Cortex of kidney (tissue), 1 donor: ENCODE measurements at places on chromosomes 12 and 14.

DNA sequence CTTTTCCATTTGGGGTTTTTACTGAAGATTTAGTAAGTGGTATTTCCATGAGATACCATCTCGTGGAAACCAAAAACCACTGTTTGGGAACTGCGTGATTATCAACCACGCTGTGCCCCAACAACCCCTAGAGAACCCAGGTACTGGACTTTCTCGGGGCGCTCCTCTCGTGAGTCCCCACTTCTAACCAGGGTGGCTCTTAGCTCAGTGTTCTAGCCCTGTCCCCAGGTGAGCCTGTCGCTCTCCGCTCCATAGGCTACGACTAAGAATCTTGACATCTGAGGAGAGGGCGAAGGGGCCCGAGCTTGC, 686 bp downstream of the MCRS1 start:
- DNase-seq = no peak

GRCh38 chr12:54631988-54632728, 2.5 kb downstream of the LACRT start:
- DNase-seq = no peak

DNA sequence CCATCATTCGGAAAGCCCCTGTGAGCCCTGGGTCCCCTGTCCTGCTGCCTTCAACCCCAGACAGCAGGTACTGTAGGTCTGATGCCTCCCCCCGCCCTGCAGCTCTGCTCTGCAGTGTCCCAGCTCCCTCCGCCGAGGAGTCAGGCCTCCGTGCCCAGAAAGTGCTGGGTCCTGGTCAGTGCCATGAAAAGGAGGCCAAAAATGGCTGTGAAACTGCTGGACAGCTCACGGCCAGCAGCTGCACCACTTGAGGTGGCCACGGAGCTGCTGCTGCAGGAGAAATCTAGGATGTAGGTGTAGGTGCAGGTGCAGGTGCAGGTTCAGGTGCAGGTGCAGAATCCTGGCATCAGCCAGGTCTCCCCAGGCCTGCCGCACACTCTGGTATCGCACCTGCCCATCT, 196.1 kb downstream of the SLC15A4 start:
- DNase-seq = no peak

GRCh38 chr12:94663071-94663470, 12.7 kb upstream of the TMCC3 start:
- DNase-seq = no peak

GRCh38 chr14:49960453-49960852, 67.6 kb downstream of the ARF6 start:
- DNase-seq = no peak

DNA sequence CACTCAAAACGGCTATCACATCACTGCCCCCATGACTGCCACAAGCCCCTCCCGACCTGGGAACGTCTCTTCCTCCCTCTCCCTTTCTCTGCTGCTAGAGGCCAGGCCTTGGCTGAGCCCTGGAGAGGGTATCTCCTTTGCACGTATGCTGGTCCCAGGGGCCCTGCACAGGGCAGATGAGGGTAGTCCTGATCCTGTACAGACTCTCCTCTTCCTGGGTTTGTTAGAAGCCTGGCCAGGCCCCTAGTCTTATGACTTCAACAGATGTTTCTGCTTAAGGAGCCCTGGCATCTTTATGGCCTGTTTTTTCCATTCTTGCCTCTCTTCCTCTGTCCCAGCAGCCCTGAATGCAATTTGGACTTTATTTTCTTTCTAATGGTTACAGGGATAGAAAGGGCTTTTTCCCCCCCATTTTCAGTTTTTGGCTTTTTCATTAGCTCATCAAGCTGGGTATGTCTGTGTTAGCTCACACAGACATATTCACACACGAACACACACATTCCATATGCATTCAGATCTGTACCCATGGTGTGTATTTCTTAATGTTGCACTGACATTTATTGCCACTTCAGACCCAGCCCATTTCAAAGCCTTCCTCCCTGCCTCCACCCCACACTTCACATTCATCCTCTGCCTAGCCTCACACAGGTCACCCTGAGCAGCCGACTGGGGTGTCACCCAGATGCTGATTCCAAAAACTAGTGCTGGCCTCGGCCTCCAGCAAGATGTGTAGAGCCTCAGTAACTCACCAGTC, 203.2 kb downstream of the ZFP36L1 start:
- DNase-seq = no peak

DNA sequence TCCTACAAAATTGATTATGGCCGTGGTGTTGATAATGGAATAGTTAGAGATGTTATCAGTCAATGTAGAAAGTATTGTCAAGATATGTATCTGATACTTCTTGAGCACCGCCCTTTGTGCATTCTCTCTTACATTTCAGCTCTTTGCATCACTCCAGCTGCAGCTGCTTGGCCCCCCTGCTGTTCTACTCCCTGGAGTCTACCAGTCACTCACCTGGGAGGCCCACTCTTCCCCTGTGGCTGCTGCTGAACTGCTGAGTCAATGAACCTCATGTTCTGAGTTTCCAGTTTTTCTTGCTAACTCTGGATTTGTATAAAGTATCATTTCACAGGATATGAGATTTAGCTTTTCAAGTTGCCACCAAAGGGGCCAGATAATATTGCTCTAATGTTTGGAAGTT, 312.8 kb upstream of the SLC16A7 start:
- no peak for DNase-seq

DNA sequence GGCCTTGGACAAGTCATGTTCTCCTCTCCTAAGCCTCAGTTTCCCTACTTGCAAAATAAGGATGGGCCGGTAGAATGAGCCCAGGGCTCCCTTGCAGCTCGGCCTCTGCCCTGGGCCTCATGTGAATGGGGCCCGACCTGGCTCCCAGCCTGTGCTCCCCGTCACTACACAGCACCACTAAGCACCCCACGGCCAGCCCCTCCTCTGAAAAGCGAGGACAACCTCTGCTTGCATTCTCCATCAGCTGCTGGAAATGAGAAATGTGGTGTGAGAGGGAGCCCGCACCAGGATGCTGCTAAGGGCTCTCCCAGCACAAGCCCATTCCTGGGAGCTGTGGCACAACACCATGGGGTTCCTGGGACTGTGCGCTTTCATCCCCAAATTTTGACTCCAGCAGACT, 10.2 kb downstream of the SLC25A47 start:
- no peak for DNase-seq

DNA sequence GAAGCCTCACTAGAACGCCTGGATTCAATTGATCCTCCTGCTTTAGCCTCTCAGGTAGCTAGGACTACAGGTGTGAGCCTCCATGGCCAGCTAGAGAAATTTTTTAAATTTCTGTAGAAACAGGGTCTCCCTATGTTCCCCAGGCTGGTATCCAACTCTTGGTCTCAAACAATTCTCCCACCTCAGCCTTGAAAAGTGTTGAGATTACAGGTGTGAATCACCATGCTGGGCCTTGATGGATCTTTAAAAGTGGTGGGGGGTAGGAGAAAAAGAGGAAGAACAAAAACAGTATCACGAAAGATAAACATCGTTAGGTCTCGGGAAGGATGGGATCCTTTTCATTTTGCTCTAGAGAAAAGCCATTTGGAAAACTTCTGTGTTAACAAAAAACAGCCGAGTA, 4.5 kb downstream of the GYS2 start:
- no peak for DNase-seq

- DNase-seq = no peak
Observed at GRCh38 chr14:56121816-56122215, 3.6 kb downstream of the PELI2 start.

GRCh38 chr12:4700621-4701026, 19.6 kb upstream of the GALNT8 start:
- DNase-seq = no peak

GRCh38 chr12:110696283-110696682, 7.4 kb upstream of the HVCN1 start:
- no peak for DNase-seq

- DNase-seq = no peak
Observed at GRCh38 chr14:70144046-70144445, 44.7 kb downstream of the SLC8A3 start.

DNA sequence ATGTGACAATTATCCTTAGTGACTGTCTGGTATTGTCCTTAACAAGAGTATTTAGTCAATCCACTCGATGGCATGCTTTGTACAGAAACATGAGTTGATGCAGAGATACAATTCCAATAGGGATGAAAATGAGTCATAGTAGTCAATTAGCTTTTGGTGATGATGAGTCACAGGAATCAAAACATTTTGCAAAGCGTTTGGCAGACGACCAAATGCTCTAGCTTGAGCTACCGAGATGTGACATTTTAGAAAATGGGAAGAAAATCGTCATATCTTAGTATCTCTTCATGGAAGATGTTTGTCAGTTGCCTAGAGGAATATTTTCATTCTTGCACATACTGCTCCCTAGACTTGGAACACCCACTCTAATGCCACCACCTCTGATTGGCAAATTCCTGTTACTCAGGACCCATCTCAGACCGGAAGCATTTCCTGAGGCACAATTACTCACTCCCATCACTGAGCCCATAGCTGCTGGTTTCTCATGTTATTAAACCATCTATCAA, 95.0 kb downstream of the LMNTD1 start:
- DNase-seq = no peak

DNA sequence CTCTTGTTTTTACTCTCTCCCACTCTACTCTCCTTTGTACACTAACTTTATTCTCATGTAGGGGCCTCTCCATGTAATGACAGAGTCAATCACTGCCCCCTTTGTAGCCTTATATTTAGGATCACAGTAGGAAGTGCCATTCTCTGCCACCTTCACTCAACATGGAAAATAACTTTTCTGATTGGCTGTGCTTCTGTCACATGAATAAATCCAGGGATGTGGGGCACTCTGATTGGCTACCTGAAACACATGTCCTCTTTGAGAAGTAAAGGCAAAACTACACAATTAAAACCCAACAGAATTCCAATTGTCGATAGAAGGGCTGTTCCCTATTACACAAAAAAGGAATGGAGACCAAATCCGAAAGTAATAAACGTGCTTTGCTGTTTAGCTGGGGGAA, at the start of gene RNASE9:
TSS of gene RNASE9 (minus strand) at position 87 of the 400 bp plus-strand sequence.
- no peak for DNase-seq

DNA sequence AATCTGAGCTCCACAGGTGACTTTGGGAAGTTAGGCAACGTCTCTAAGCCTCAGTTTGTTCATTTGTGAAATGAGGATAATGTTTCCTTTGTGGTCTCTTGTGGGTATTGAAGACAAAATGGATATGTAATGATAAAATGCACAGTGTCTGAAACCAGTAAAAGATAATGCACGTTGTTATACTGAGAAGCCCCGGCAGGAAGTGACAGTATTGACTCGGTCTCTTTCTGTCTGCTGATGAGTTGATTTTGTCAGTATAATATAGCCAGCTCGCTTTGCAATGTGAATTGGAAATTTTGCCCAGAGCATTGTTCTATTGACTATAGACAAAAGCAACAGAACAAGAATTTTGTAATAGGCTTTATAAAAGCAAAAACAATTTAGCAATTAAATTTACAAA, 49.2 kb upstream of the SLC38A1 start:
- no peak for DNase-seq

- DNase-seq = no peak
Observed at GRCh38 chr12:131454418-131455217, 256.3 kb upstream of the SFSWAP start.

DNA sequence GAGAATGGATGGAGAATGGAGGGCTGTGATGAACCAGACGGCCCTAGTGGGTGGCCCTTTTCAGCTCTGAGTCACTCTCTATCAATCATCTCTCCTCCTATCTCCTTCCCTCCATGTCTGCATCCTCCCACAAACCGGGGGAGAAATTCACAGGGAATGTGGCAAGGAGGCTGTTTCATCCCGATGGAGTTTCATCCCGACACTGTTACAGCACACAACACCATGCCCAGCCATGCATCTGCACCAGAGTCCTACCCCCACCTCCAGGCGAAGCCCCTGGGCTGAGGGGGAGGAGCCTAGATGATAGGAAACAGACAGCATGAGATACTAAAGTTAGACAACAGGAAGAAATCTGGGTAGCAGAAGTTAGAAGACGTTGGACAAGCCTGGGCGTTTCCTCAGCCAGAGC, 20.8 kb downstream of the SLC8B1 start:
- no peak for DNase-seq

DNA sequence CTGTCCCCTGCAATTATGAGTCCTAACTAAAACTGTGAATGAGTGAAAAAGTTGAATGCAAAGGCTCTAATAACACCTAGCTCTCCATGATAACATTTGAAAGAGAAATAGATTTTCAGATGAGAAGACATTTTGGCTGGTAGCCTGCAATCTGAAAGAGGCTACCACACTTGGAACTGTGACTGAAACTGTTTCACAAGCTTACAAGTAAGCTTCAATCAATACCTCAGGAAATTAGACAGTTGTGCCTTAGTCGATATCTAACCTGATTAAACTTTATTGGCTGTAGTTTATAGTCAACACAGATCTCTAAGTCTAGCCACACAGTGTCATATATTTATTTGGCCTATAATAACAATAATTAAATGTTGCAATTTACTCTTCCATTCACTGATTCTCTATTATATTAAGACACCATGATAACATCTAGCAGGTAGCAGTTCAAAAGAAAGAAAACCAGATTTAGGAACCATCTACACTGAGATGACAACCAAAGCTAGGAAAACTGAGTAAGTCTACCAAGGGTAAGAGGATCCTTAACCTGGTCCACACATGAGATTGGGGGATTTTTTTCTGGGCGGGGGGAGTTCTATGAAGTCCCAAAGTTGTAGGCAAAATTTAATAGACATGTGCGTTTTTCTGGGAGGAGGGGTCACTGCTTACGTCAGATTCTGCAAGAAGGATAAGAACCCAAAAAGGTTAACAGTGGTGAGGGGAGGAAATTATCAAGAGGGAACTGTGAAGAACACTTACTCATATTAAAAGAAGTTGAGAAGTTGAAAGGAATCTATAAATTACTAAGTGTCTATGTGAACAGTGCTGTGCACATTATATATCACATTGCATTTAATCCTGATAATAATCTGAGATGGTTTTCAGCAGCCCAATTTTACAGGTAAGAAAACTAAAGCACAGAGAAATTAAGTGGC, 65.8 kb downstream of the NUMB start:
- DNase-seq = no peak

- DNase-seq = no peak
Observed at GRCh38 chr14:101243587-101244338, 317.5 kb upstream of the DIO3 start.

DNA sequence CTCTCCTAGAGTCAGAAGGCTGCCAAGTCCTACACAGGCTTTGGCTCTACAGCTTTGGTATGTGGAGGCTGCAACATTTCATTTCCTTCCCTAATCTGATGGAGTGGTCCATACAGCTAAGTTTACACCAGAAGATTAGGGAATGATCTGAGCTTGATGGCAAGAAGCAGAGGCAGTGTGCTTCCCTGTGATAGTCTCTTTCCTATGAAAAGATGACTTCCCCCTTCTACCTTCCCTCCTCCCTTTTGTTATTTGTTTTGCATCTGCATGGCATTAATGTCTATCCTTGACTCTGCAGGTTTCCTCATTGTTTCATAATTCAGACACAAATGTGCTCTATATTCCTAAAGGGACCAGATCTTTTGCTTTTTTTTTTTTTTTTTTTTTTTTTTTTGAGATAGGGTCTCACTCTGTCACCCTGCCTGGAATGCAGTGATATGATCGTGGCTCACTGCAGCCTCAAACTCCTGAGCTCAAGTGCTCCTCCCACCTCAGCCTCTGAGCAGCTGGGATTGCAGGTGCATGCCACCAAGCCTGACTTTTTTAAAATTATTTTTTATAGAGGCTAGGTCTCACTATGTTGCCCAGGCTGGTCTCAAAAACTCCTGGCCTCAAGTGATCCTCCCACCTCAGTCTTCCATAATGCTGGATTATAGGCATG, 76.3 kb downstream of the GRIP1 start:
- DNase-seq = no peak

GRCh38 chr14:104346608-104347007, 208.2 kb downstream of the KIF26A start:
- DNase-seq = no peak
